ENCODE measurements at places on chromosomes 6 and 20. TPM values are rescaled to one million over a fixed set of nuclear protein-coding genes. Genes with fewer than 3 reads are reported as not detected.

DNA sequence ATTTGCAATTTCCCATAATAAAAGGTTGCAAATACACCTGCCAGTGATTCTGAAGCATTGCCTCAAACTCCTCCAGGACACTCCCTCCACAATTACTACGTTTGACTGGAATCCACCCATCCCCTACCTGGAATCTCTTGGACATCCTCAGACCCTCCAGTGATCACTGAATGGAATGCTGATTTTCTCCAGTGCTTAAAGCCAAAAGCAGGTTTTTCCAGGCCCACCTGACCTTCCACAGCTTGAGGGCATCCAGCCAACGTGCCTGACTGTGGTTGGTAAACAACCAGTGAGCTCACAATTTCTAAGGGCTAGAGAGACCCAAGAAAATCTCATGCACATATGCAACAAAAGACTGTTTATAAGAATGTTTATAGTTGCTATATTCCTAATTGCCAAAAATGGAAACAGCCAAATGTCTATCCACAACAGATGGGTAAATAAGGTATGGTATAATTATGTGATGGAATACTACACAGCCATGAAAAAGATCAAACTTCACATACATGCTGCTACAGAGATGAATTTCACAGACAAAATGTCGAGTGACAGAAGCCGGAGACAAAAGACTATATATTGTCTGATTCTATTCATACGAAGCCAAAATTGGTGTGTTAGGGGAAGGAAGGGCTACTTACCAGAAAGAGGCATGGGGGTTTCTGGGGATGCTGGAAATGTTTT, 147.1 kb upstream of the RREB1 start:
- no peak for DNase-seq

- DNase-seq: no peak
Observed at GRCh38 chr6:110705543-110705942, 109.7 kb downstream of the CDK19 start.

DNA sequence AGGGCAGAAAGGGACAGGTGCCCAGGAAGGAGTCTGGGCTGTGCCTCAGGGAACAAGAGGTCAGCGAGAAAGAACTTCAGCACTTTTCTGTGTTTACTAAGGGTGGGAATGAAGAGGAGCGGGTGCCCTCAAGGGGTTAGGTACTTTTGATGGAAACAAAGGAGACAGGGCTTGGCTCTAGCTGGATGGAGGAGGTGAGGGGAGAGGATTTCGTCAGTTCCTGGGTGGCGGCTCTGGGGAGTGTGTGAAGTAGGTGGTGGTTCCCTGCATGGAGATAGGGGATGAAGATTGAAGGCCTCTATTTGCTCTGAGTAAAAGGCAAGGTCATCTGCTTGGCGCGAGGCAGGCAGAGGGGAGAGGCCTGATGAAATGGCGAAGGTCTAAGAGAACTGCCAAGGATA, 40.0 kb upstream of the ANKRD60 start:
- no peak for DNase-seq

The TTBK1 gene
- 0.04 TPM for polyA plus RNA-seq

The SLC35D3 gene
- not detected for polyA plus RNA-seq
